H7 (cell line): ENCODE measurements at places on chromosomes 7 and 10.
A peak's percentile ranks its signal among the peaks of the same experiment; 100 is the strongest.

- peak; percentile 74 for DNase-seq
Measured at GRCh38 chr7:102404005-102404861, 8.1 kb downstream of the PRKRIP1 start.

DNA sequence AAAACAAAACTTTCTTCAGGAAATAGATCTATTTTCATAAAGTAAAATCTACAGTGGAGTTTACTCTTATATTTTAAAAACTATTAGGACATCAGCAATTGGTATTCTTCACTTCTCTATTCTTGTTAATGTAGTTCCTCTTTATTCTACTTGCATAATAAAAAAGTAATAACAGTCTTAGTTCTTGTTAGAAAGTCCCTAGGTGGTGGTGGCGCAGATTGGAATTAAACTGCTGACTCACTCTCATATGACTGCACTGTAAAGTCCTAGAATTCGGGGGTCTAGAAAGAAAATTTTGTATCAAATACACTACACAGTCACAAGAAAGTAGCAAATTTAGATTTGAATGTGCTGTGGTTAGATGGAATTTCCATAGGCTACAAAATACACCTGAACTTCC lies 44.6 kb upstream of the TES start:
- DNase-seq, result no peak

- peak; percentile 69 for DNase-seq
Measured at GRCh38 chr7:139775829-139776266, 1.9 kb downstream of the HIPK2 start.

DNA sequence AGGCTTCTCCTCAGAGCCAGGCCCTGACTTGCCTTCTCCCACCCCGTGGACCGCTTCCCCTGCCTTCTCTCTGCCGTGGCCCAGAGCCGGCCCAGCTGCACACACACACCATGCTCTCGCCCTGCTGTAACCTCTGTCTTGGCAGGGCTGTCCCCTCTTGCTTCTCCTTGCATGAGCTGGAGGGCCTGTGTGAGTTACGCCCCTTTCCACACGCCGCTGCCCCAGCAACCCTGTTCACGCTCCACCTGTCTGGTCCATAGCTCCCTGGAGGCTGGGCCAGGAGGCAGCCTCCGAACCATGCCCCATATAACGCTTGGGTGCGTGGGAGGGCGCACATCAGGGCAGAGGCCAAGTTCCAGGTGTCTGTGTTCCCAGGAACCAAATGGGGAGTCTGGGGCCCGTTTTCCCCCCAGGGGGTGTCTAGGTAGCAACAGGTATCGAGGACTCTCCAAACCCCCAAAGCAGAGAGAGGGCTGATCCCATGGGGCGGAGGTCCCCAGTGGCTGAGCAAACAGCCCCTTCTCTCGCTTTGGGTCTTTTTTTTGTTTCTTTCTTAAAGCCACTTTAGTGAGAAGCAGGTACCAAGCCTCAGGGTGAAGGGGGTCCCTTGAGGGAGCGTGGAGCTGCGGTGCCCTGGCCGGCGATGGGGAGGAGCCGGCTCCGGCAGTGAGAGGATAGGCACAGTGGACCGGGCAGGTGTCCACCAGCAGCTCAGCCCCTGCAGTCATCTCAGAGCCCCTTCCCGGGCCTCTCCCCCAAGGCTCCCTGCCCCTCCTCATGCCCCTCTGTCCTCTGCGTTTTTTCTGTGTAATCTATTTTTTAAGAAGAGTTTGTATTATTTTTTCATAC lies 38.0 kb downstream of the LIMK1 start:
- peak; percentile 32 for DNase-seq

GRCh38 chr10:19745672-19746071 lies 70.6 kb upstream of the PLXDC2 start:
- no peak for DNase-seq

DNA sequence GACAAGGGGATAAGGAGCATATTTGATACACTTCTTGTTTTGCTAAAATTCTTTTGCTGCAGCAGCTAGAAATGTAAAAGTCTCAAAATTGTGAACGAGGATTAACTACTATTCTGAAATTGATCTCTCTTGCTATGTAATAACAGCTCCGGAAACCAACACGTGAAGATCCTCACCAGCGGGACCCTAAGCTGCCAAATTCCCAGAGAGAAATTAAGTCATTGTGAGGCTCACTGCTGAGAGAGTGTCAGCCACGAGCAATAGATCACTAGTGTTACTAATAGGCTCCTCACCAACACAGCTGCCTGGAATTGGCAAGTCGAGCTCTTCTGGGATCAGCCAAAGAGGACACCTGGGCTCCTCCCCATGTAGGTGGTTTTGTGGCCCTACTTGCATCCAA lies 5.6 kb upstream of the VWA2 start:
- no peak for DNase-seq

GRCh38 chr10:98485959-98486358 lies 39.2 kb upstream of the HPS1 start:
- DNase-seq, result peak; percentile 18

- no peak for DNase-seq
Measured at GRCh38 chr7:69243016-69243415, 355.3 kb upstream of the AUTS2 start.
